ENCODE measurements at places on chromosomes 11 and 22.

DNA sequence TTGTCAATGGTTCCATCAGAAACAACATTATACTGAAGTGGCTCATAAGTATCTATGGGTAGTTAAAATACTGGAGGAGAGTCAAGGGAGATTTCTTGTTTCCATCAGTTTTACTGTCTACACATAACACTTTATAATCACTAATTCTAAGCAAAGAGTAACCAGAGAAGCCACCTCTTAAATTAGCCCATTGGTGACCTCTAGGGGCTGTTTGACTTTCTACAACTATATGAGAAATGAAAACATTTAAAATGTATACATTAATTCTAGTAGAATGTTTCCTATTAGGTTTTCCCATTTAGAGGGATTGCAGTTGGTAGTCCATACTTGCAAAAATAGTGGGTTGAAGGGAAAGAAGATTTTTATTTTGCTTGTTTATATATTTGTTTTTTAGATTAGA, 504.3 kb downstream of the FAM181B start:
- DNase-seq: peak; percentile 2

GRCh38 chr11:45560913-45561281, 104.5 kb downstream of the CHST1 start:
- no peak for DNase-seq

DNA sequence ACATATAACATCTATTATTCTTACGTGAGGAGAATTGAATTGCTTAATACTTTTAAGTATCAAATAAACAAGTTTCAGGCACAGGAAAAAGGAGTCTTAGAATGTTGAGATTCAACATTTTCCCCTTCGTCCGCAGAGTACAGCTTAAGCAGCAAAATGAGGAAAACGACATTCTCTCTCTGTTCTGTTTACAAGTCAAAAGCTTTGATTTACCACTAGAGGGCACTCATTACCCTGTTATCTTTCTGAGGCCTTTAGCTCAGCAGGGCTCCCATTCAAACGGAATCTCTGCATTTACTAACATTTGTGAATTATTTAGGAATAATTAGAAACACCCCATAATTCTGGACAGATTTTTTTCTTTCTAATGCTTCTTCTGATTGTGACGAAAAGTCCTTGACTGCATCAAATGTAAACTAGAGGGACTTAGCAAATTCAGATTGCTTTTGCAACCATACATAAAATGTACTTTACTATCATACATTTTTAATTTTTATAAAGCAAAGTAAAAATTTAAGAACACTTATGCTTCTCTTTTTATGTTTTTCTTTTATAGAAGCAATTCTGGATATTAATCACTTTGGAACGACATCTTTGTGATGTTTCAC, 75.0 kb downstream of the JRKL start:
- peak; percentile 78 for DNase-seq

DNA sequence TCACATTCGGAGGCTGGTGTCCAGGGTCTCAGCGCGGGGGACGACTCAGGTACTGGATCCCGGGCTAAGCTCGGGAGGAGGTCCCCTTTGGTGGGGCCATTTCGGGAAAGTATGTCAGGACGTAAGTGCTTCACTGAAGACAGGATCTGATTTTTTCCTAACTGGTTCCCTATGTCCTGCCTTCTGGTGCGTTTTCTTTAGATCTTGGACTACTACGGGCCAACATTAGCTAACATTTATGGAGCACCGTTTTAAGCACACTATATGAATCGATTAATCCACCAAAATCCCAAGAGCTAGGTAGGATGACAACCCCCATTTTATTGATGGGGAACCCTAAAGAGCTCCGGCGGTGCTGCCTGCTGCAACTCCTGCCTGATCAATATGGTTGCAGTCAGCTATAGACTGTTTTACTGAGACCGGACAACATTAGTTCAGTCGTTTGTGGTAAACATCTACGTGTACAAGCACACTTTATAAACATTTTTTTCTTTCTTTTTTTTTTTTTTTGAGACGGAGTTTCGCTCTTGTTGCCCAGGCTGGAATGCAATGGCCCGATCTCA, 17.0 kb upstream of the WDR74 start:
- DNase-seq: no peak

DNA sequence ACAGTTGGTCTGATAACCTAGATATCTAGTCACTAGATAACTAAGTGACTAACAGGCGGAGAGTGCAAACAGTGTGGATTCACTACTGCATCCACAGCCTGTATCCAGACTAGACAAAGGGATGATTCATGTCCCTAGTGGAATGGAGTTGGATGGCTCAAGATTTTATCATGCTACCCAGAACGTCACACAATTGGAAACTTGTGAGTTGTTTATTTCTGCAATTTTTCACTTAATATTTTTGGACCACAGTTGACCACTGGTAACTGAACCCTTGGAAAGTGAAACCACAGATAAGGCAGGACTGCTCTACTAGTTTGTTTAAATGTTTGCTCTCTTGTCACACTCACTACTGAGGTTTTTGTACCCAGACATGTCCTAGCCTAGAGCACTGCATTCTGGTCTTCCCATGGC, 76.0 kb downstream of the UBASH3B start:
- peak; percentile 95 for DNase-seq

GRCh38 chr11:111388842-111389241, 9.8 kb upstream of the POU2AF1 start:
- DNase-seq: no peak

DNA sequence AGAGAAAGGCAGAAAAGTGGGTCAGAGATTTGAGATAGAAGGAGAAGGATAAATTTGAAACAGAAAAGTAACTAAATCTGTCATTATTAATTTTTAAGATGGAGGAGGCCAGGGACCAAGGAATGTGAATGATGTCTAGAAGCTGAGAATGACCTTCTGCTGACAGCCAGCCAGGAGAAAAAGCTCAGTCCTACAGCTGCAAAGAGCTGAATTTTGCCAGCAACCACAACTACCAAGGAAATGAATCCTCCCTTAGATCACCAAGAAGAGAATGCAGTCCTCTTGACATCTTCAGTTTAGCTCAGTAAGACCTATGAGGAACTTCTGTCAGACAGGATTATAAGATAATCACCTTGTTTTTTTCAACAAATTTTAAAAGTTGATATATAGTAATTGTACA, 538.2 kb downstream of the LRRC4C start:
- DNase-seq: no peak

- no peak for DNase-seq
Measured at GRCh38 chr11:10388574-10388973, 66.5 kb upstream of the AMPD3 start.

GRCh38 chr22:29263791-29264276, 3.9 kb downstream of the RHBDD3 start:
- no peak for DNase-seq

DNA sequence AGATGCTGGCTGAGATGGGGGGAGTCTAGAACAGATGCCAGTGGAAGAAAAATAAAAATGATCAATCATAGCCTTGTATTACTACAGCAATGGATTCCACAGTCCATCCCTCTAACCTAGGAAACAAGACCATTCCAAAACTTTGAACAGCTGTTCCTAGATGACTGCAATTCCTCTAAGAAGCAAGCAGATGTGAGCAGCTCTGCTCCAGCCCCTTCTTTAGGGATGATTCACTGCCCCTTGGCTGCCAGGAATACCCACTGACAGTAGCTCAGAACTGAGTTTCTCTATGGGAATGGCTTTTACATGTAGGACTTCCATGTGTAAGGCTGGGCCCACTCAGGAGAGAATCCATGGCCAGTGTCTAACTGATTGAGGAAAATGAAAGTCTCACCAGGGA, 943.9 kb downstream of the OPCML start:
- DNase-seq: no peak

- peak; percentile 59 for DNase-seq
Measured at GRCh38 chr11:118592616-118593367, 14.6 kb upstream of the PHLDB1 start.

DNA sequence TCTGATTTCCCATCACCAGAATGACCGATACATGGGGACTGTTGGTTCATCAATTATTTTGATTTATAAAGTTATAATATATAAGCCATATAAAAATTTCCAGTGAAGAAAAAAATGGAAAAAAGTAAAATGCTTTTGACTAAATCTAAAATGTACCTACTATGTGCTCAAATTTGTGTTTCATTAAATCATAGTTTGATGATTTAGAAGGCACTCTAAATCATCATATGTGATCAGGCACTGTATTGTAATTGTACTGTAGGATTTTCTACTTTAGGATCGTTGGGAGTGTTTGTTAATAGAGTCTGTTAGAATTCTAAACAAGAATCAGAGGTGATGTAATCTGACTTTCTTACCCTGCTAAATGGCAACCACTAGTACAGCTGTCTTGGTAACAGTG, 2.4 kb downstream of the LIN7C start:
- DNase-seq: no peak

- DNase-seq: no peak
Measured at GRCh38 chr11:2459796-2460531, 15.2 kb downstream of the KCNQ1 start.

DNA sequence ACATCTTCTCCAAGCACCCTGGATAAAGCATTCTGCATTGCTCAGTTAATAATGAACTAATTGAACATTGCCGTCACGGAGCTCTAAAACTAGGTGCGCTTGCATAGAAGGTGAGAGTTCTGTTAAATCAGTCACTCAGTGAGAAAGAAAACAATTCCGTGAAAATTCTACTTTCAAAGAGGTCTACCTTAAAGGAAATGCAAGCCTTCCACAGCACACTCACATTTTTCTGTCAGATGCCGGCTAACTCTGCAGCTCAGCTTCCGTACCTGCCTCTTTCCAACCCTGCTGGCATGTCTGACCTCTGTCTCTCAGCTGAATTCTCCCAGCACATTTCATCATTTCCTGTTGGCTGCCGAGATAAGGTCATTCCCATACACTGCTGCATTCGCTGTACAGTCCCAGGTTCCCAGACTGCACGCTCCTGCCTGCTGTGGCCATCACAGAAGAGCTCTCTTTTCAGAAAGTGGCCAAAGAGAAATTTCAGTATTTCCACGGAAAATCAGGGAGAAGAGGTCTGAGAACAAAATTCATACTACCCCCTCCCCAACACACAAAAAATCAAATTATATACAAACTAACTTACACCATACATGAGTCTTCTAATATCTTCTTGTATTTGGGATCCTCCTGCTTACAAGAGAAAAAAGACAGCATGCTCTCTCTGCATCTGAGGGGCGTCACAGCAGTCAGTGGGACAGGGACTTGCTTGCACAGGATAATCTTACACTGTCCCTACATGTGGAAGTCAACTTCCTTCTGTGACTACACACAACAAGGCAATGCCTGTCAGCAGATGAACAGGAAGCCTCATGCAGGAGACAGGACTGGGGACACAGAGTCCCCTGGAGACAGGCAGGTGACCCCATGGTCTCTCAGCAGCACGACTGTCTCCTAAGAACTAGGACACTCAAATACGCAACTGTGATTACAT, 55.1 kb downstream of the PACSIN2 start:
- peak; percentile 95 for DNase-seq

- peak; percentile 81 for DNase-seq
Measured at GRCh38 chr11:11988099-11988651, 20.3 kb downstream of the DKK3 start.

DNA sequence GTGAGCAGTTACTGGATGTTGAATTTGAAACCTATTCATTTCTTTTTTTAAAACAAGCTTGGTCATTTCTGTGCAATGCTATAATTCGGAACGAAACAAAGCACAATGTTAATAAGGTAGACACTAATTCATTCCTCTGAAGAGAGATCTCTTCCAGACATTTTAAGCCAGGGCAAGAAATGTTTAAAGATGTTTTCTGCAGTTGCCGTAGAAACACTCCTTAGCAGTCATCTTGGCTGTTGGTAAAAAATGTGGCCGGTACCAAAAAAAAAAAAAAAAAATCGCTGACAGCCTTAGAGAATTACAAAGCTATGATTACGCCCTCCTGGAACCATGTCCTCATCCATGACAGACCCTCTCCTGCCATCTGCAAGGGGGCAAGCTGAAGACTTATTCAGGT, 66.4 kb upstream of the TTC12 start:
- DNase-seq: no peak

DNA sequence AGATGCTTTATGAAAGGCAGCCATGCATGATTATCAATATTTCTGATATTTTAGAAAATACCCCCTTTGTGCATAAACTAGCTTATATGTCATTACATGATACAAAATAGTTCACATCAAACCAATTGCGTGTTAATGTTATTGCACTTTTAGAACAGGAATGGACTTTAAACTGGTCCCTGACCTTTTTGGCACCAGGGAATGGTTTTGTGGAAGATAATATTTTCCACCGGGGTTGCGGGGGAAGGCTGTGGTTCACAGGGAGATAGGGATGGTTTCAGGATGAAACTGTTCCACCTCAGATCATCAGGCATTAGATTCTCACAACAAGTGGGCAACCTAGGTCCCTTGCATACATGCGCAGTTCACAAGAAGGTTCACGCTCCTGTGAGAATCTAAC, 16.5 kb upstream of the LGR4 start:
- DNase-seq: no peak

GRCh38 chr11:111582163-111582562, 20.1 kb upstream of the SIK2 start:
- no peak for DNase-seq

DNA sequence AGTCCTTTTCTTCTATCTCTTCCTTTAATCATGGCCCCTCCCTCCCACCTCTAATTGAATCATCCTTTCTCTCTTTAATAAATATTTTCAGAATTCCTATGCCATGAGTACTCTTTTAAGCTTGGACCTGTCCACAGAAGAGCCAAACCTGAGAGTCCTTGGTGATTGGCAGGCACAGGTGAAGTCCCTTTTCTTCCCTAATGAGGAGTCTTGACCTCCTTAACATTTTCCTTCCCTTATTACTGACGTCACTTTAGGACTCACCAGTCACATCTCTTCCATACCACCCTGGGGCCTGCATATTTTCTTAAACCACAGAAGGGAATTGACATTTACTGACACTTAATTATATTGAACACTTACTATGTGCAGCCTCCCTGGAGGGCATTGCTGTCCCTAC, 41.0 kb upstream of the RASSF10 start:
- no peak for DNase-seq

GRCh38 chr22:36538529-36538928, 9.6 kb upstream of the EIF3D start:
- DNase-seq: no peak

DNA sequence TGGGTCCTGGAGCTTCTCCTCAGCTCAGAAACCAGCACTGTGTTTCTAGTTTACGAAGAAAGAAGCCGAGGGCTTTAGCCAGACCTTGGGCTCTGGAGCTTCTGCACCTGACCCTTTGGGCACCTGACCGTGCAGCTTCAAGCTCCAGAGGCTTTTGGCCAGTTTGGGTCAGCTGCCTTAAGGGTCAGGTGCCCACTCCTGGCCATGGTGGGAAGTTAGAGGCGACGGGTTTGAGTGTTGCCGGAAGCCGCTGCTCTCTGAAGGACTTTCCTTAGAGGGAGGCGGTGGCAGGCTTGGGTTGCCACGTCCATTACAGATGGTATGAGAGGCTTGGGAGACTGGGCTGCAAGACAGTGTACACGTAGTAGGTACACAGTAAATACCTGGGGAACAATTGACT, 52.3 kb downstream of the PISD start:
- DNase-seq: no peak

GRCh38 chr11:94623120-94623735, 56.1 kb downstream of the PIWIL4 start:
- DNase-seq: peak; percentile 90
